ENCODE measurements at places on chromosomes 13 and 19. TPM values are rescaled to one million over a fixed set of nuclear protein-coding genes. Genes with fewer than 3 reads are reported as not detected.

DNA sequence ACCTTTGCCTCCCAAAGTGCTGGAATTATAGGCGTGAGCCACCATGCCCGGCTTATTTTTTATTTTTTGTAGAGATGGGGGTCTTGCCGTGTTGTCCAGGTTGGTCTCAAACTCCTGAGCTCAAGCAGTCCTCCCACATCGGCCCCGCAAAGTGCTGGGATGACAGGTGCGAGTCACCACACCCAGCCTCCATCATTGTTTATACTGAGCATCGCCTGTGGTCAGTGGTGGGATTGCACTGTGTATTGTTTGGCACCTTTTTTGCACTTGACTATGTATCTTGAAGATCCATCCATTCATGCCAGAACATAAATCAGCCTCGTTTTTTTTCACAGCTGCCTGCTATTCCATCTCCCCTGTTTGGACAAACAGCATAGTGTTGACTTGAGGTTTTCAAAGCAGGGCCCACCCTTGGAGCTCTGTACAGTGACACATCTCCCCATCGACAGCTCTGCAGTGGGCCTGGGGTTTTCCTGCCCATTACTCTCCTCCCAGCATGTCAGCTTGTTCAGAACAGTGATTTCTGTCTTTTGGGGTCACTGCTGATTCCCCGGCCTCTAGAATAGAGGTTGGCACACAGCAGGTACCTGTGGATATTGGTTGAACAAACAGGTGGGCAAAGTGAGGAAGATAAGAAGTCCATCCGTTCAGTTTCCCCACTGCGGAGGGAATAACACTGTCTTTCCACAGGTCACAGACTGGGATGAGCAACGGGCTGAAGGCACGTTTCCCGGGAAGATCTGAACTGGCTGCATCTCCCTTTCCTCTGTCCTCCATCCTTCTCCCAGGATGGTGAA is 8.2 kb upstream of the UPK1A start:
- no peak for DNase-seq

GRCh38 chr19:11693505-11694499 is 44.9 kb downstream of the ZNF823 start:
- no peak for DNase-seq

GRCh38 chr13:40251343-40252032 is 415.0 kb downstream of the FOXO1 start:
- DNase-seq = no peak

Gene C1QTNF9B
- total RNA-seq = not detected

- DNase-seq = no peak
These were observed 1.2 kb downstream of the FRY start for GRCh38 chr13:32032759-32033158.

GRCh38 chr13:49502954-49503353 is 7.2 kb downstream of the PHF11 start:
- DNase-seq = no peak

- no peak for DNase-seq
These were observed 165.6 kb upstream of the NBEA start for GRCh38 chr13:34776390-34776981.
